ENCODE measurements at places on chromosomes 7 and 10.

DNA sequence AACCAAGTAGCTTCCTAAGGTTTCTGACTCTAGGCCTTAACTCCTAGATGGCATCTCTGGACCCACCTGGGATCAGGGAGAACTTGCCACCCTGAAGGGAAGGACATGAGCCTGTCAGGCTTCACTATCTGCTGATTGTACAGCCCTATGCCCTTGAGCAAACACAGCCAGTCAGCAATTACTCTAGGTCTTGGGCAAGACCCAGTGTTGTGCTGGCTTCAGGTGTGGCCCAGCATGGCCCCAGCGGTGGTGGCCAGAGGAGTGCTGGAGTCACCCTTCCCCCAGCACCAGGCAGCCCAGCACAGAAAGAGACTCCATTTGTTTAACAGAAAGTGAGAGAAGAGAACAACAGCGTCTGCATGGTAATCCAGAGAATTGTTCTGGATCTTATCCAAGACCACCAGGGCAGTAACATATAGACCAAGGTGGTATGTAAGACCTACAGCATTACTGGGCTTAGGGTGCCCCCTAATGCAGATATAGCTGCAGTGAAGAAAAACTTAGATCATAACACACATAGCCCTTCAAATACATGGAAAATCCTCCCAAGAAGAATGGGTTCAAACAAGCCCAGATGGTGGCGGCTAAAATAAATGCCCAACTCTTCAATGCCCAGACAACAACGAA is 207.7 kb downstream of the MAGI2 start:
- no peak for DNase-seq

GRCh38 chr10:49519717-49520116 is 19.2 kb downstream of the ERCC6 start:
- no peak for DNase-seq

DNA sequence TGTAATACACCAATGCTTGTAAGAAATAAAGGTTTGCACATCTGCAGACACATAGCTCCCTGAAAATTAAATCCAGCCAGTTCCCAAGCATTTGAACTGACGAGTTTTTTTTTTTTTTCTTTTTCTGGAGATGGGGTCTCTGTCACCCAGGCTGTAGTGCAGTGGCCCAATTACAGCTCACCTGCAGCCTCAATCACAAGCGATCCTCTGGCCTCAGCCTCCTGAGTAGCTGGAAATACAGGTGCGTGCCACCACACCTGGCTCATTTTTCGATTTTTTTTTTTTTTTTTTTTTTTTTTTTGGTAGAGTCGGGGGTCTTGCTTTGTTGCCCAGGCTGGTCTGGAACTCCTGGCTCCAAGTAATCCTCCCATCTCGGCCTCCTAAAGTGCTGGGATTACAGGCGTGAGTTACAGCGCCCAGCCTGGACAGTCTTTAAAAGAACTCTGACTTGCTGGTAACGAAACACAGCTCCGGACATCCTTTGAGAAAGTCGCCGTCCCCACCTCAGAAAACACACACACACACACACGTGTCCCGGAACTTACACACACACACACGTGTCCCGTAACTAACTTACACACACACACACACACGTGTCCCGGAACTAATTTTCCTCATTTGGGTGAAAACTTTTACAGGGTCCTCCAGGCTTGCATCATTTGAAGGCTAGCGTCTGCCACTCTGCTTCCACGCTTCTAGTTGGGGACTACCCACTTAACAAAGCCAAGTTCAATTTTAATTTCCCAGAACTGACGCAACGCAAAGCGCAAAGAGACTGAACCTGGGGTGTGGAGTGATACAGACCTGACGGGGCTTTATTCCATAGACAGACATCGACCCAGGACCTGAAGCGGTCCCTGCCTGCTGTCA is 18.6 kb downstream of the OCM2 start:
- DNase-seq = no peak

DNA sequence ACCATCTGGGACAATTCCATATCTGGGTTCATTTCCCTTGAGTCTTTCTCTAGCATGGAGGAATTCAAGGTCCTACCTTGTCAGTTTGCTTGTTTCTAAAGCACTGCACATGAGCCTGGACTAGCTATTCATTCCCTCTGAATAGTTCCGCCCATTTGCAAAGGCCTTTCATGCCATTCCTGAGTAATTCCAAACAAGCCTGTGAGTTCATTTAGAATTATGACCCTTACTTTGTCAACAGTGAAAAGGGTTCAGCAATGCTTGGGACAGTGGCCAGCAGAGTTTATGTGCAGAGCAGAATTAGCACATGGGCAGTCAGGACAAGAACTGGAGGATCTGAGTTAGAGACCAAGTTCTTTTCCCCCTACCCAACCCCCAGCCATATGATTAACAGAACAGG is 27.9 kb upstream of the CRTAC1 start:
- DNase-seq = no peak

- DNase-seq = no peak
Measured at GRCh38 chr7:36658335-36659171, 65.7 kb downstream of the AOAH start.

DNA sequence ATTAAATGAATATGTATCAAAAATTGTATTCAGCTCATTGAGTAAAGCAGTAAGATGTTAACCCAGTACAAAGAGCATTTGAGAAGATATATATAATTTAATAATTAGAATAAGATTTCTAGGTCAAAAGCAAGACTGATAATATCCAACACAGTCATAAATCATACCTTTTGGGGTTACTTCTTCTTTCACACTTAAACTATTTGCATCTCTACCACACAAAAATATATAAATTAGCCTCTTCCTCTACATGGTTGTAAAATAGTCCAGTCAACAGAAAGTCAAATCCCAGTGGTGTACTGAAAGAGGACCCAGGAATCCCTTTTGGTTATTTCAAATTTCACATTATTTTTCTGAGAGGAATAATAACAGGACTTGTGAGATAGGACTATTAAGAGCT is 204.6 kb upstream of the INHBA start:
- DNase-seq = no peak

DNA sequence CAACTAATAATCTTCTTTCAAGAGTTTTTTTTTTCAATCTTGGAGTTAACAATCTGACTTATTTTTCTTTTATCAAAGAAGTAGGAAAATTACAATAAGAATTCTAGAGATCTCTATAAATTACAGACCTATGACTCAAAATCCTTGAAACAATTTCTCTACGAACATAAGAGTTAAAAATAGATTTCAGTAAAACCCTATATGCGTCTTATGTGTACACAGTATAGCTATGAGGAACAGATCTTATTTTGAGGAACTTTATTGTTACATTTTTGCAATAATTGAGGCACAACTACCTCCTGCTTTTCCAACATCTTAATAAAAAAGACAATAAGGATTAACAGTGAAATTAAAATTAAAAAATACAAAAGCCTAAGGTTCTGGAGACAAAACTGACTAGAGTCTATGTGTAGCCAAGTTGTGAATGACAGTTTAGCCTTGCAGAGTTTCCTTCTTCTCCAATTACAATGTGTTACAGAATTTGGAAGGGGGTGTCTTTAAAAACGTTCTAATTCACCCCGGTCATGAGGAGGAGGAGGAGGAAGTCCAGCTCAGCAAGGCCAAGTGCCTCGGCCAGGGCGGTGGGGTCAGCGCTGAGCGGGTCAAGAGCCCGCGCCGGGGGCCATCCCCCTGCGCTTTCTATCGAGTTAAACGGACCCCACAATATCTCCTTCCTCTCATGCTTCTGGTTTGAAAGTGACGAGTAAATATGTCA is 40.5 kb downstream of the AMZ1 start:
- no peak for DNase-seq

- DNase-seq = no peak
Measured at GRCh38 chr10:88237896-88238614, 345.1 kb downstream of the RNLS start.

GRCh38 chr7:141074997-141075396 is 1.1 kb downstream of the TMEM178B start:
- no peak for DNase-seq

- no peak for DNase-seq
Measured at GRCh38 chr10:84588971-84589370, 260.6 kb downstream of the CCSER2 start.

GRCh38 chr7:18283045-18283444 is 212.5 kb upstream of the HDAC9 start:
- DNase-seq = no peak

DNA sequence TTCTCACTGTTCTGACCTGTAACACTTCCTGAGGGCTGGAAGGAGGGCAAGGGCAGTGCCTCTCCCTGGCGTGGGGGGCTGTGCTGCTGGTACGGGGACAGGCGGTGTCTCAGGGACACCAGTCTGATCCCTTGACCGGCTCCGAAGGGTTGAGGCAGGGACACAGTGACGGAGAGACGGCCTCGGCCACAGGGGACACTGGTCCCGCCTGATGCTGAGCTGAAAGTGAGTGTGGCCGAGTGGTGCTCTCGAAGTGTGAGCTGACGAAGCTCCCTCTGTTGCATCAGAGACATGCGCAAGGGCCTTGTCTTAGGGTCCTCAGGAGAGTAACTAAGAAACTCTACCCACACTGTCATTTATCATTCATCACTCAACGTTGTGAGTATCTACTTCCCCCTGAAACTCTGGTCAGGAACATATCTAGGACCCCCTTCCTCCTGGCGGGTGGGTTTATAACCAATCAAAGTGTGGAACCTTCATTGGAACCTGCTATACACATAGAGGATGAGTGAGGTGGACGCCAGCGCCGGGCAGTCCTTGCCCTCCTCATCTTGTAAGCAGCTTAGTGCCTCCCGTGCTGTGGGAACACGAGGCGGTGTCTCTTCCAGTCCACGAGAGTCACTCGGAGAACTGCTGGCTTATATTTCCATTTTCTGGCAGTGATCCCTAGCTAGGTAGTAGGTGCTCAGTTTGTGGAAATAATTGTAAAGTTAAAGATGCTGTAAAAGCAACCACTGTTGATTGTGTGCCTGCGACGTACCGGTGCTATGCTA is 283.1 kb downstream of the DNAJB6 start:
- no peak for DNase-seq

DNA sequence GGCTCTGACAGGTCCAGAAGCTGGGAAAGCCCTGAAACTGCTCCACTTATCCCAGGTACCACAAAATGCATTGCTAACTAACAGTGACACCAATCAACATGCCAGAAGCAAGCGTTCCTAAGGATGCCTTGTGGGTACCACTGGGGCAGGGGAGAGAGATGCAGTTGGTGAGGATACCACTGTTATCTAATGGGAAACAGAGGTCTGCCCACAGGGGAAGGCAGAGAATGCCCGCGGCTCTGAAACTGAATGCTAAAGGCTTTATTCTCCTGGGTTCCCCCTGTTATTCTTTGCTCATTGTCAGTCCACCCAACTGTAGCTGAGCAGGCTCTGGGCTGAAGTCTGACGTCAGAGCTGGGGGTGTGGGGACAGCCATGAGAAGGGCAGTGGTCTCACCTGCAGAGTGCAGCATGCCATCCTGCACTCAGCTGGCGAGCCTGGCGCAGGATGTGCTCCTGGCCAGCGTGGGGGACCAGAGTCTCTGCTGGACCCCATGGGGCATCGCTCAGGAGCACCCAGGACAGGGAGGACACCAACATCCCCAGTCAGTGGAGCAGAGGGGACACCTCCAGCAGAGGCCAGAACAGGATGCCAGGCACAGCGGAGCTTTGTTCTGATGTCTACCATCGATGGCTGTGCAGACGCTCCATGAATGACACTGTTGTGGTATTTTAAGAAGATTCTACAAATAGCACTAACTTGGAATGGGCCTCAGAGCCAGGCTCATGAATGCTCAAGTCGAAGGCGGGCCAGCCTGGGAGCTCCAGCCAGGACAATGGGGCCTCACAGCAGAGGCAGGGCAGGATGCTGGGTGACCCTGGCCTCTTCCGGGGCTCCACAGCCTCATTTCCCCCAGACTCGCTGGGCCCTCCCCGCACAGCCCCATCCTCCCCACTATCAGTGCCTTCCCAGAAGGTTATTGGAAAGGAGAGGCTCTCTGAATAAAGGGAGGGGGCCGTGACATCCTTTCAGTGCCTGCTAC is 95.8 kb downstream of the ARHGAP22 start:
- DNase-seq = no peak

- no peak for DNase-seq
Measured at GRCh38 chr7:20364571-20365196, 34.0 kb downstream of the ITGB8 start.

DNA sequence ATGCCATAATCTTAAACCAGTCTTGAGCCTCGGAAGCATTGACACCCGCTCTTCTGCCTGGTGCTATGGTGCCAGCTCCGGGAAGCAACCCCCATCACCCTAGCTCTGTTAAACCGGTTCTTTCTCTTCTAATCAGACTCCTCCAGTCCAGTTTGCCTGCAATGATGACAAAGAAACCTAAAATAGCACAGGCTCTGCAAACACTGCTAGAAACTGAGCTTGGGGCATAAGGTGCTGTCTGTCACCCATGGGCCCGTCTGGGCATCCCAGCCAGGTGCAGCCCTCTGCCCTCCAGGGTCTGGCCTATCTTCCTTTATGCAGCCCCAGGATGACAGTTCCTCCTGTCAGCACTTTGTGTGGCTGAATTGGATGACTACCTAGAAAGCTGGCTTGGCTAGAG is 14.2 kb upstream of the CAMK2G start:
- no peak for DNase-seq

DNA sequence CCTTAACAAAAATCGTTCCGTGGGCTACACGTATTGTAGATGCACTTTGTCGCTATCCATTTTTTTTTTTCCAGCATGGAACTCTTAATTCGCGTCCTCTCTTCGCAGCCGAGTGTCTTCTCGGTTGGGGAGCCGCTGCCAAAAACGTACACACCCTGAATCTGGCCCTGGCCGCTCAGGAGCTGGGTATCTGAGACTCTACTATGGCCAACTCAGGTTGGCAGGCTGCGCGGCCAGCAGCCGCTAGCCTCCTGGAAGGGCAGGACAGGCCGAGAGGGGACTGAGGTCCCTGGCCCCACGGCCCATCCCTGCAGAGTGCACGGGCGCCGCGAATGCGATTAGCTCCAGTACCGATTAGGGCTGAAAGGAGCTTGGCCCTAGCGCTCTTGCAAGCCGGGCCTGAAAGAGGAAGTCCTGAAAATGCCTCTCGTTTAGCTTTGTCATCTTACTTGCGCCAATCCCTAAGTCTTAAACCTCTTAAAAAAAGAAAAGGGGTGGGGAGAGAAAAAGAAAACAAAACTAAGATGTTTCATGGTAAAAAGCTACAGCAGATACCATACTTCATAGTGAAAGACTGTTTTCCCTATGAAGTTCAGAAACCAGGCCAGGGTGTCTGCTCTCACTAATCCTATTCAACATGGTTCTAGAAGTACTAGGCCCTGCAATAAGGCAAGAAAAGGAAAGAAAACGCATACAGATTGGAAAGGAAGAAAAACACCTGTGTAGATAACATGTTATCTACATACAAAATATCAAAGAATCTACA is 113.2 kb upstream of the RHEB start:
- no peak for DNase-seq

DNA sequence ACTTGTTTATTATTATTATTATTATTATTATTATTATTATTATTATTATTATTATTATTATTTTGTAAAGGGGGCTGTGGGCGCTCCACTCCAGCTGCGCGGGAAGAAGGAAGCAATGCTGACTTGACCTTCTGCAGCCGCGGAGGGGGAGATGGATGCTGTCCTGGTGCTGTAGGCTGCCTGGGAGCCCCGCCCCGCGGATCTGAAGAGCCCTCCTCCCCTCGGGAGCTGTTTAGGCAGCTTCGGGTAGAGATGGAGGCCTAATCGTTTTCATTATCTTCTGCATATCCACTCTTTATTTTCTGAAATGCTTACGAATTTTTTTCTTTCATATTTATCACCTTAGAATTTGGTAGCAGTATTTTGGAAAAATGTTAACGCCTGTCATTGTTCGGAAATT is 101.2 kb upstream of the KLF6 start:
- DNase-seq = no peak

GRCh38 chr10:13984647-13985155 is 346.0 kb downstream of the FRMD4A start:
- DNase-seq = no peak

All from breast epithelium (tissue), 4 donors.